ENCODE measurements at places on chromosomes 7 and 10. TPM values are rescaled to one million over a fixed set of nuclear protein-coding genes. Genes with fewer than 3 reads are reported as not detected.

The UFSP1 gene
- total RNA-seq: 16.0 TPM

DNA sequence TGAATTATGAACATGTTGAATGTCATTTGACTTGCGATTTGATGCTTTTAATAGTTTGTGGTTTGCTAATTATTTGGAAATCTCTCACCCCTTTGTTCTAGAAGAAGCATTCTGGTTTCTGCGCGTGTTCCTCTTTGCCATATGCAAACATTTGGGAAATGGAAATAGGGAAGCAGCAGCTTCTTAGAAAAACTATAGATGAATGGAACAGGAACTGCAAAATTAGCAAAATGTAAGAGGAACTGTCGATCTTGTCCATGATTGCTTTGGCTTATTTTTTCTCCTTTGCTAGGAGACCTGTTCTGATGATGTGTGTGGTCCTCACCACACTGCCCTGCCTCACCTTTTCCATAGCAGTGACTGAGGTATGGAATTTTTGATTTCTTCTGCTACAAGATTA, 19.0 kb downstream of the TMEM236 start:
- H3K4me1 ChIP-seq: no peaks in the 10 kb centered on the region
- no peak overlapping the region for H3K4me3 ChIP-seq
- H3K27me3 ChIP-seq: no peaks in the 10 kb centered on the region

DNA sequence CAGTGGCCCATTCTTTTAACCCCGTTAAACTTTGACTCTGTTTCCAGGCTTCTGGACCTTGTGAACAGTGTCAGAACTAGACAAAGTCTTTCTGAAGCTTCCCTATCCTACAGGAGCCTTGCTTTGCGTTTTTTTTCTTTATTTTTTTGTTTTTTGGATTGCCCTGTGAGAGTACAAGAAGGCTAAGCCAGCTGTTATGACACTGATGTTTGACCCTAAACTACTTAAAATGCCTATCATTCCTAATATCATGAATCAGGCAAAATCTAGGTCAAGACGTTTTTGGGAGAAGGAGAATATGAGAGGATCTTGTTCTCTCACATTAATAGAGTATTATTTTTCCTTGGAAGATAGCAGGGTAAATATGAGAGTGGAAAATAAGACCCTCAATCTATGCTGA, 79.8 kb downstream of the EPDR1 start:
- no peaks in the 10 kb centered on the region for H3K27me3 ChIP-seq
- no peak overlapping the region for H3K4me3 ChIP-seq
- H3K27ac ChIP-seq: no peak overlapping the region
- DNase-seq: peak; percentile 35

The PKD2L1 gene
- total RNA-seq: not detected

The PPP1R9A gene
- 41.5 TPM for total RNA-seq

DNA sequence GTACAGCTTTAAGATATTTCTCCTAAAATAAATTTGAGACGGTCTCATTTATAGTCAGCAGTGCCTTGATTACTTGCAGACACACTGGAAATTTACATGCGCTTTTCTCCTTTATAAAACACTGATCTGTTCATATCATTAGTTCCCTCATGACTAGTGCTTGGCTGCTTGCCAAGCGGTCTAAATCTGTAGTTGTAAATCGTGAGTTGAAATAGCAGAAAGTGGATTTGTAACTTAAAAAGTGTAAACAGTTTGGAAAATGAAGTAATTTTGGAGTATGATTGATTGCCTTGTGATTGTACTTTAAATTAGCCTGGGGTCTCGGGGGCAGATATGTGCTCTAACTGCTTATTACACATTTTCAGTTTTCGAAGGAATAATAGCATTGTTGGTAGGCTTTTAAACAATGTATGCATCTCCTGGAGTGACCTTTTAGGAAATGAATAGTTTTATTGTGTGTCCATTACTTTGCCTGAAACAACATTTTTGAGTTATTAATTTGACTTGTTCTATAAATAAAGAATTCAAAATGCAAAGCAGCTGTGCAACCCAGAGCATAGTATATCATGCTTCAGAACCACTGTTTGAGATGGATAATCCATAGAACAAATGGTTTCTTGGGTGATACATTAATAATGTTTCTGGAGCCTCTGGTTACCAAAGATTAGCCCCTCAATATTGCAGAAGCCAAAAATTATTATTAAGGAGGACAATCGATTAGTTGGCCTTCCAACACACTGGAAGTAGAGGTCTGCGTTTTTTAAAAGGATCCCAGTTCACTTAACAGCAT, 73.3 kb downstream of the ARID5B start:
- peak; percentile 78 for DNase-seq
- H3K27ac ChIP-seq: no peak overlapping the region
- no peaks in the 10 kb centered on the region for H3K36me3 ChIP-seq
- peaks cover 15% of the 10 kb centered on the region for H3K4me1 ChIP-seq
- H3K4me3 ChIP-seq: no peak overlapping the region
- no peaks in the 10 kb centered on the region for H3K27me3 ChIP-seq

GRCh38 chr7:73966062-73966940, 61.7 kb upstream of the ELN start:
- no peaks in the 10 kb centered on the region for H3K36me3 ChIP-seq
- H3K27me3 ChIP-seq: no peaks in the 10 kb centered on the region
- no peaks in the 10 kb centered on the region for H3K4me1 ChIP-seq

GRCh38 chr7:21364801-21365271, 63.0 kb upstream of the SP4 start:
- no peak for DNase-seq
- no peaks in the 10 kb centered on the region for H3K27me3 ChIP-seq
- no peak overlapping the region for H3K27ac ChIP-seq
- H3K4me3 ChIP-seq: no peak overlapping the region

The DENND2A gene
- total RNA-seq: 8.9 TPM

DNA sequence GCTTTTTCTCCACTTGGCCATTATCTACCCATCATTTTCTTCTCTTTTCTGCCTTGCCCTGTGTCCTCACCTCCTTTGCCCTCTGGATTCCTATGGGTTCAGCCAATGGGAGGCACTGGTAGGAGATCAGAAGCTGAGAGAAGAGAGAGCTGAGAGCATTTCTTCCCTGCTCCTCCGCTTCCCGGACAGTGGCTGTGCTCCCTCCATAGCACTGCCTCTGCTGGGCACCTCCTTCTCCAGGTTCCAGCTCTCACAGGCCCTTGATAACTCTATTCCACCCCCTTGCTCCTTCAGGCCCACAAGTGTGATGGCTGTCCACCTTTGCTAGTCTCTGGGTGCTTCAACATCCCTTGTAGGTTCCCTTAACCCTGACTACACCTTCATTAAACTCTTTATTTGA, 79.6 kb downstream of the LSM5 start:
- no peak overlapping the region for H3K4me3 ChIP-seq
- H3K27ac ChIP-seq: no peak overlapping the region
- H3K36me3 ChIP-seq: no peaks in the 10 kb centered on the region
- no peaks in the 10 kb centered on the region for H3K4me1 ChIP-seq

All from cardiac muscle cell (in vitro differentiated cells and primary cell).